Ovary (tissue), 10 donors: ENCODE measurements at places on chromosomes 16 and 17.
A peak's percentile ranks its signal among the peaks of the same experiment; 100 is the strongest.

GRCh38 chr16:3938843-3939624 lies 58.5 kb upstream of the CREBBP start:
- peak; percentile 59 for DNase-seq

DNA sequence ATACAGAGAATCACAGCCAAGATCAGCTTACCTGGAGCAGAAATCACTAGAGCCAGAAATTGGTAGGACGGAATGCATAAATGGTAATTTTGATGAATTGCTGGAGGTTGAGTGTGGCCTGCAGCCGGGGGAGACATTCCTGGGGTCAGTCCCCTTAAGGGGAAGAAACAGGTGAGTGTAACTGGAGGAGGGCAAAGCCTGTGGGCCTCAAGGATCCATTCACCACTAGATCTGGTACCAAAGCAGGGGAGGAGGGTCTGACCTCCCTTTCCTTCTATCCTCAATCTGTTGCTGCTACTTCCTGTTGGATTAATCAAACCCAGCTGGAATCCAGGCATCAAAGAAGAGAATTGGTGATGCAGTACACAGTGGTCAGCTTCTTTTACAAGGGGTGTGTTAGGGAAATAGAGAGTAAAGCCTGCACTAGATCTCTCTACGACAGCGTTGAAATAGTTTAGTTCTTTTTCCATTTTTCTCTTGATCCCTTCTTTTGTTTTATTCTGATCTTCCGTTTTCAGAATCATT lies 8.6 kb upstream of the ABCA9 start:
- DNase-seq: no peak

DNA sequence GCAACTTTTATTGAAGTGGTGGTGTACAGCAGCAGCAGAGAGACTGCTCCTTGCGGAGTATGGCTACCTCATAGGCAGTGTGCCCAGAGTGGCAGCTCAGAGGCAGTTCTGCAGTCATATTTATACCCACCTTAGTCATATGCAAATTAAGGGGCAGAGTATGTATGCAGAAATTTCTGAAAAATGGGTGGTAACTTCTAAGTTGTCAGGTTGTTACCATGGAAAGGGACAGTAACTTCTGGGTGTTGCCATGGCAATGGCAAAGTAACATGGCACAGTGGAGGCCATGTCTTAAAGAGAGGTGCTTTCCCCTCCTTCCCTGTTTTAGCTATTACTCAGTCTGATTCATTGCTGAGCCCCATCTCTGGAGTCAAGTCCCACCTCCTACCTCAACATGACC lies 53.4 kb downstream of the MEOX1 start:
- DNase-seq: no peak

DNA sequence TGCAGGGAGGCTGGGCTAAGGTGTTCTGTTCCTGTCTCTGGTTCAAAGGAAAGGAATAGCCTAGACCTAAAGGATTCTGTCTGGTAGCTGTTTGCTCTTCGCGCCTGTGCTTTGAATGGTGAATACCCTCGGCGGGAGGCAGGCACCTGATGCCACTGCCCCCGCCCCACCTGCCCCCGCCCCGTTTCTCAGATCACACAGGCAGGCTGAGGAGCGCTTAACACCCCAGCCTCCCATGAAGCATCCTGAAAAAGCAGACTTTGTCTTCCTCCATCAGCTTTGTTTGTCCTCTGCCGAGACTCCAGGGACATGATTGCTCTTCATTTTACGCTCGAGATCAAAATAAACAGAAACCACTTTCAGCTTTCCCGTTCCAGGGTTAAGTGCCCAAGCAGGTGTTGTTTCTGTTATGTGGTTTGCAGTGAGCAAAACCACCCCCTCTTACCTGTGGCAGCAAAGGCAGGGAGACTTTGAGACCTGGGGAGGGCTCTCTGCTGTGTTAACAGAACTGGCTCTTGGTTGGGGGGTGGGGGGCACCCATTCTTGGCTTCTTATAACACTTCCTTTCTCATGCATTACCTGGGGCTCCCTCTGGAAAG lies 452.1 kb downstream of the WWOX start:
- no peak for DNase-seq
